ENCODE measurements at places on chromosomes 16 and 17.

DNA sequence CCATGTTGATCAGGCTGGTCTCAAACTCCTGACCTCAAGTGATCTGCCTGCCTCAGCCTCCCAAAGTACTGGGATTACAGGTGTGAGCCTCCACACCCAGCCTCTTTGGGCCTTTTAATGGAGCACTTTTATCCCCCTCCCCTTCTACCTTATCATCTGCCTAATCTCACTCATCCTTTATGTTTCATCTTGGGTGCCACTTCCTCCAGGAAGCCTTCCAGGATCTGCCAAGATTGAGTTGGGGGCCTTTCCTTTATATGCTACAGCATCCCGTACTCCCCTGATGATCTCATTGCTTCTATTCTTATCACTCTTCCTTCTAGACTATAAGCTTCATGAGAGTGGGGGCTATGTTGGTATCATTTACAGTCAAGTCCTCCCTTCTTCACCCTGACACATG lies 192.8 kb upstream of the WSCD1 start:
- no peak for DNase-seq

DNA sequence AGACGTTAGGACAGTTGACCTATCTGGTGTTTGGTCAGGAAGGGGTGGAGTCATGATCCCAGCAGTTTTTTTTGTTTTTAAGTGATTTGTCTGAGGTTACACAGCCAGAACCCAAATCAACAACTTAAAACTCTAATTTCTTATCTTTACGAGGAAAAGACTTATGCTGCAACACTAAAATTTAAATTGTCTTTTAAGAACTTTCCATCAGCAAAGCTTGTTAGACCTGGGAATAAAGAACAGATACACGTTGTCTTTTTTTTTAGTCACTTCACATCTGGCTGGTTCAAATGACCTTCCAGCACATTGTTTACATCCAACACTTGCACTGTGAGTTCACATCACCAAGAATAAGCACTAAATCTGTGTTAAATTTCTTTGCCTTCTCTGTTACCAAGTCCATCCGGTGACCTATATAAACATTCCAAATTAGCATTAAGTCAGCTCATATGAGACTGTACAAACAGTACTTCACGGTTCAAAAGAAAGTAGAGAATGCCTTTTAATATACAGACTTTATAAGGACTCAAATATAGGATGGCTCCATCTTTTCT lies 115.0 kb downstream of the HS3ST2 start:
- DNase-seq = no peak

DNA sequence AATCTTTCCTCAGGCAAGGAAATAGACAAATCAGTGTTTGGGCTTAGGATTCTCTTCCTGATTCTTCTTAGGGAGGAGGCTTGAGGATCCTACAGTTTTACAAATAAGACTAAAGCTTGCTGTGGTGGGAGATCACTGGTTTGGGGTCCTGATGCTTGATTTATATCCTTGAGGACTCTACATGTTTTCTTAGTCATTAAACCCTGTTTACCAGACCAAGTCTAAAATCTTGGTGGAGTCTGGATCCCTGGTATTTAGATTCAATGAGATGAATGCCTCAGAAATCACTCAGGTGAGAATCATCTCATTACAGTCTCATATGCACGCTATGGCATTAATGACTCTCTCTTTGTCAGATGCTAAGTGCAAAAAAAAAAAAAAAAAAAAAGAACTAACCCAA lies 304.3 kb upstream of the SALL1 start:
- DNase-seq = no peak

- no peak for DNase-seq
These were observed 27.3 kb upstream of the ITGA2B start for GRCh38 chr17:44416558-44417289.

GRCh38 chr17:29706045-29706431 lies 83.3 kb upstream of the CORO6 start:
- no peak for DNase-seq

GRCh38 chr17:83081684-83082201 lies 2.3 kb downstream of the METRNL start:
- DNase-seq = no peak

- no peak for DNase-seq
These were observed 56.8 kb downstream of the CDH11 start for GRCh38 chr16:65065031-65065430.

DNA sequence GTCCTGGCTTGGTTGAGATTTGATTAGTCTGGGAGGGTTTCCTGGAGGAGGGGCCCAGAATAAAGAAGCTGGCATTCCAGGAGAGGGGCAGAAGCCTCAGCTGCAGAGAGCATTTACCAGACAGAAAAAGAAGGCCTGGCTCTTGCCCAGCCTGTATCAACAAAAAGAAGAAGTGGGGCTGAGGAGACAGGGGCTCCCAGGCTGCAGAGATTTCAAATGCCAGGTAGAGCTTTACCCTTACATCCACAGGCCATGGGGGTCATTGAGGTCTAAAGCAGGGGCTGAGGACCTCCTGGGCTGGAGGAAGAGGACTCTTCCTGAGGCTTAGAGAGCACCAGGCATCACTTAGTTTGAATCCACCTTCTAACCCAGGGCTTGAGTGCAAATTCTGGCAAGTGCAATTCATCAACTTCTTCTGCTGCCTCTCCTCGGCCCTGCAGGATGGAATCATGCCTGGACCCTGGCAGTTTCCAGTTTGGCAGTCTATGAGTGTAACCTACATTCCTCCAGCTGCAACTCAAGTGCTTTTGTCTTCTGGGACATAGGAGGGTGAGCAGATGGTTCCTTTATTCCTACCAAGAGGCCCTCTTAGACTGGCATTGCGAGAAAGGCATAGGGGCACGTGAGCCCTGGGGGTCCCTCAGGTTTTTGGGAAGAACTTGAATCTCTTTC lies 15.3 kb downstream of the CA7 start:
- no peak for DNase-seq
